ENCODE measurements at places on chromosomes 1 and 21.

DNA sequence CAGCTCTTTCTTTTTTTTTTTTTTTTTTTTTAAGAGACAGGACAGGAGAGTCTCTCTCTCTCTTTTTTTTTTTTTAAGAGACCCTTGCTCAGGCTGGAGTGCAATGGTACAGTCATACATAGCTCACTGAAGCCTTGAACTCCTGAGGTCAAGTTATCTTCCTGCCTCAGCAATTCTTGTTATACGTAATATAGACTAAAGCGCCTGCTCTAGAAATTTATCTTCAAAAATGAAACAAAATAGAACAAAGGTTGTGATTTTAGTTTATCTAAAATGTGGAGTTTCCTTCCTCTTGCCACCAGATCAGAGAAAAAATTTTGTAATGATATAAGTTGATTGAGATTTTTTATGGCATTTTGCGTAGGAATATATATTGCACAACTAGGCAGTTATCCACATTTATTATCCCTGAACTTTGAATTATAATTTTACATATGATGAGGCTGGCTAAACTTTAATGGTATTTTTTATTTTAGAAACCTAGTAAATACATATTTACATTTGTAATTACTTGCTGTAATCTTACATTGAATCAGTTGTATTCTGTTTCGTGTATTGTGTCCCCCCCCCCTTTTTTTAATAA lies 44.2 kb downstream of the MTF2 start:
- DNase-seq, result no peak

DNA sequence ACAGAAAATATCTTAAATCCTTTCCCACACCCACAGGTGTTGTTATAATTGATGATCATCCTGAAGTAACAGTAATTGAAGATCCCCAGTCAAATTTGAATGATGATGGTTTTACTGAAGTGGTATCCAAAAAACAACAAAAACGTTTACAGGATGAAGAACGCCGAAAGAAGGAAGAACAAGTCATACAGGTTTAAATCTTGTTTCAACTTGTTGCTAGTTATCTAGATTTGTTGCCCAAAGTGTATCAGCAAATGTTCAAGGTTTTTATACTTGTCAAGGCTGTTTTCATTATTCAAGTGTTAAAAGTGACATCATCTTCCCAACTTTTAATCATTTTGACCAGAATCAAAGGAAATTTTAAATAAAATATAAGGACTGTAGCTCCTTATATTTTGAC lies 64.7 kb downstream of the PRRC2C start:
- no peak for DNase-seq

DNA sequence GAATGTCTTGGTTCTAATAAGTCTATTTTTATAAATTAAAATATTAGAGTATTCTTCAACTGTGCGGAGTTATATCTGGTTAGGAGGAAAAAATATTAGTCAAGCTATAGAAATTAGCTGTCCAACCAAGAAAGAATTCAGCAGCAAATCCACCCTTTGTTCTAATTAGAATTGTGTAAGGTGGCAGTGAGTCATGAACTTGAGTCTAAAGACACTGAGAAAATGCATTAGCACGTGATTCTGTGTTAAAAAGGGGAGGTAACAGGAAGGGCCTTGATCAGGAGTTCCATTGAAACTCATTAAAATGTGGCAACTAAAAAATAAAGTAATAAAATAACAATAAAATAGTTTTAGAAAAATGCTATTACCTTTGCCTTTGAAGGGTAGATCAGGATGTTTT lies 398.2 kb upstream of the RGS18 start:
- no peak for DNase-seq

DNA sequence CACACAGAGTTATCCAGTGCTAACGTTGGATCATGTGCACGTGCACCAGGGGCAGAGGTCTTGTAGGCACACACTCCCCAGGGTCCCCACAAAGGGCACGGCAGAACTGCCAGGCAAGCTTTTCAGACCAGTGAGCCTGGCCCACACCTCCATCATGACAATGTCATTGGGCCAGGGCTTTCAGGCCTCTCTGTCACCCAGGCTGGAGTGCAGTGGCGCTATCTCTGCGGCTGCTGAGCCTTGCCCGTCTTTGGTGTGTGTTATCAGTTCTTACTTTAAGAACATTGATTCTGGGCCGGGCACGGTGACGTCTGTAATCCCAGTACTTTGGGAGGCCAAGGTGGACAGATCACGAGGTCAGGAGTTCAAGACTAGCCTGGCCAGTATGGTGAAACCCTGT lies 44.2 kb downstream of the PKNOX1 start:
- DNase-seq, result no peak

- DNase-seq, result no peak
Observed at GRCh38 chr21:32334980-32335531, 36.4 kb downstream of the MRAP start.

GRCh38 chr21:33550772-33551660 lies 8.2 kb downstream of the SON start:
- DNase-seq, result no peak

All from RKO (cell line).